ENCODE measurements at places on chromosomes 2 and 18. TPM values are rescaled to one million over a fixed set of nuclear protein-coding genes. Genes with fewer than 3 reads are reported as not detected.

The AP1S3 gene
- 73.3 TPM for total RNA-seq

The LRRTM1 gene
- not detected for total RNA-seq

The KLHL14 gene
- total RNA-seq = not detected

The ANKRD53 gene
- total RNA-seq = not detected

The RAMP1 gene
- total RNA-seq = 48.5 TPM

The UGT1A3 gene
- 67.1 TPM for total RNA-seq

The OR6B2 gene
- total RNA-seq = not detected

The GAREM2 gene
- 1.7 TPM for total RNA-seq

The HOXD13 gene
- total RNA-seq = not detected

The CNGA3 gene
- total RNA-seq = not detected

The TFPI gene
- total RNA-seq = 35.5 TPM
